Stimulated activated CD8-positive, alpha-beta memory T cell treated with anti-CD3 and anti-CD28 coated beads, Interleukin-15, amount 100 ng/mL, for 4 hours (primary cell): ENCODE measurements at places on chromosomes 7 and 10.

DNA sequence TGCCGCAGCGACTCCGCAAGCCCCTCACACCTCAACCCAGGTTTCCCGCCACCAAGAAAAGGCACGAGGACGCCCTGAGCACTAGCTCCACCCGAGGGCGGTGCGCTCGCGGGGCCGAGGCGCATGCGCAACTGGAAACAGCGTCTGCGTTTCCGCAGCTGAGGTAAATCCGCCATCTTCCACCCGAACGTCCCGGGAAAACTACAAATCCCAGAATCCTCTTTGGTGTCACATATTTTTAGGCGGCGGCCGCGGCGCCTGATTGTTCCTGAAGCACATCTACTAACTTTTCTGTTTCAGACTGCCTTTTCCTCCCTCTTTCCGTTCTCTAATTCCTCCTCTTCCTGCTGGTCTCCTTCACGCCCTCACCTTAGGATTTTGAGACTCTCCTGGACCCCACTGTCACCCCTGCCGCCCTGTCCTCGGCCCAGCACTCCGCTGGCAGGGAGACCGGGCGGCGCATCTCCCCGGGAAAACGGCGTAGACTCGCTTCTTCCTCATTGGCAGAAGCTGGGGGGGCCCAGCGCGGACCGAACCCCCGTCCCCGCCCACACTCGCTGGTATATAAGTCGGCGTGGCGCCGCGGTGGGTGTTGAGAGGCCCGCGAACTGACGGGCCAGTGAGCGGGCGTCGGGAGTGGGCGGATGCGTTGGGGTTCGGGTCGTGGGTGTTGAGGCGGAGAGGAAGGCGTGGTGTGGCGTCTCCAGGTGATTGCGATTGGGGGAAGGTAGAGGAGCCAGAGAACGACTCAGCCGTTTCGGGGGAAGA lies at the start of gene ZCWPW1:
TSS of gene ZCWPW1 (minus strand) at position 505 of the 768 bp plus-strand sequence. CDS start 8,054 bp downstream, outside the sequence.
- peak; percentile 94 for DNase-seq

DNA sequence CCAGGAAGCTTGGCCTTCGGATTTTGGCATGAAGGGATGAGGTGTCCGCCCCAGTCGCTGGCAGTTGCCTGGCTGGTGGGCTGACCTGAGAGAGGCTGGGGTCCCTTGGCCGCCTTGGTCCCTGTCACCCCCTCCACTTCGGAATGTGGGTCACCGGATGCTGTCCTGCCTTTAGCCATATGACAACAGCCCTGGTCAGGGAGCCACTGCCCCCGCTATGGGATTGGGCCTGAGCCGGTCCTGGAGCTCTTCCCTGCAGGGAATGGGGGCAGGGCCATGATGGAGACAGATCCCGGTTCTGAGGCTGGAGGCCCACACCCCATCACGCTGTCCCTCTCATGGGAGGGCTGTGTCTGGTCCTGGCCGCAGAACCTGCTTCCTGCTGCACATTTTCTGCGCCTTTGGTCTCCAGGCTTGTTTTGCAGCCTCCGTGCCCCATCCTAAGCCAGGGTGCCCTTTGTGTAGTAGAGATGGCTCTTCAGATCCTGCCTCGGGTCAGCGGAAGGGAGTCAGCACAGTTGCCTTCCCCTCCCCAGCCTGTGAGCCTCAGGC lies 22.6 kb downstream of the PFKFB3 start:
- DNase-seq = no peak

DNA sequence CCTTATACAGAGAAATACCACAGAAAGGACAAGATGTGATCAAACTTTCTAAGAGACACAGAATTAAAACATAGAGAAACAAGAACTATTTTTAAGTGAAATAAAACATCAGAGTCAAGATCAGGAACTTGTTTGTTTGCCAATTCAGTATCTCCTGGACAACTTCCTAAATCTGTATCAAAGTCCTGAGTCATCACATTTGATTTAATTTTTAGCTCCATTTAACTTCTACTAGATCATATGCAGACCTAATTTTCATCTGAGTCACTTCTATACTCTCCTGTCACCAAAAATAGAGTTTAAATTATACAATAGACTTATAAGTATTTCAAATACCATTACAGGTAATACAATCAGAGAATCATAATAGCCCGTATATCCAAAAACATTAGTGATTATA lies 268.1 kb downstream of the PRKG1 start:
- no peak for DNase-seq

DNA sequence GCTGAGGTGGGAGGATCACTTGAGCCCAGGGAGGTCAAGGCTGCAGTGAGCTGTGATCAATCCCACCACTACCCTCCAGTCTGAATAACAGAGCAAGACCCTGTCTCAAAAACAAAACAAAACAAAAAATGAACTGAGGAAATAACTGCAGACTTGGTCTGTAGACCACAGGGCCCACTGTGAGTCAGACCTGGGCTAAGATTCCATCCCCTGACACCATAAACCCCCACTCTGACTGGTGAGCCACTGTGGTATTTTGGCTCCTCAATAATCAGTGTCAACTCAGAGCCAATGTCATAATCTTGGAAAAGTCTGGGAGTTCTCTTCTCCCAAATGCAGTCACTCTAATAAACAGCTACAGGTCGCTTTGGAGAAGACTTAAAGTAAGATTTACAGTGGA lies 24.0 kb upstream of the ERCC6 start:
- no peak for DNase-seq

DNA sequence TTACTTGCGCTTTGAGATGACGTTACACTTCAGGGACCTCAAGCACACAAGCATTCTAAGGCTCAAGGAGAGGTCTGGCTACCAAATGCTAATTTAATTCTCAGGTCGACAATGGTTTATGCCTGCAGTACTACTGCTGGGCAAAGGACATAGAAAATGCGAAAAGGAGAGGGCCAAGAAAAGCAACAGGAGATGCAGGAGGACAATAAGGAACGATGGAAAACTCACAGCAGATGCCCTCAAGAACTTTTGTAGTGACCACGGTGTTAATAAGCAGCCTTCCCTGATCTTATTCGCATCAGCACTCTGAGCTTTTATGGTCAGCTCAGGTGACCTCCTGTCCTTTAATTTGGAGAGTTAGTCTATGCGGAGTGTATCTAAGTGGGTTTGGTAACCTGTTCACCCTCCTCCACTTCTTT lies 146.3 kb downstream of the GPR85 start:
- no peak for DNase-seq

DNA sequence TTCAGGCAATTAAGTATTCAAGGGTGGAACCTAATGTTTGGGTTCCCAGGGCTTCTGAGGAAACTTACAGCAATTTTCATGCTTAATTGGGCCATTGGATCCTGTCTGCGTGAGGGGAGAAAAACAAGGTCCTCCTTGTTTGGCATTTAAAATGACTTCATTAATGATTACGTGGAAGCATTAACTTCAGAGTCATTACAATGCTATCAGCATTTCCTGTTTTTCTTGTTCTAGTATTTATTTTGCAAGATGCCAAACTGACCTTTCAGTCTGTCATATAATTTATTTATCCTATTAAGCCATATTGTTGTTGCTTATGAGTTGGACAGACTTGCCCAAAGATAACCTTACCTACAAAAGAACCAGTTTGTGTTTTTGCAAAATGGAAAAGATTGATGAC lies 324.1 kb upstream of the LRRN3 start:
- DNase-seq = no peak

DNA sequence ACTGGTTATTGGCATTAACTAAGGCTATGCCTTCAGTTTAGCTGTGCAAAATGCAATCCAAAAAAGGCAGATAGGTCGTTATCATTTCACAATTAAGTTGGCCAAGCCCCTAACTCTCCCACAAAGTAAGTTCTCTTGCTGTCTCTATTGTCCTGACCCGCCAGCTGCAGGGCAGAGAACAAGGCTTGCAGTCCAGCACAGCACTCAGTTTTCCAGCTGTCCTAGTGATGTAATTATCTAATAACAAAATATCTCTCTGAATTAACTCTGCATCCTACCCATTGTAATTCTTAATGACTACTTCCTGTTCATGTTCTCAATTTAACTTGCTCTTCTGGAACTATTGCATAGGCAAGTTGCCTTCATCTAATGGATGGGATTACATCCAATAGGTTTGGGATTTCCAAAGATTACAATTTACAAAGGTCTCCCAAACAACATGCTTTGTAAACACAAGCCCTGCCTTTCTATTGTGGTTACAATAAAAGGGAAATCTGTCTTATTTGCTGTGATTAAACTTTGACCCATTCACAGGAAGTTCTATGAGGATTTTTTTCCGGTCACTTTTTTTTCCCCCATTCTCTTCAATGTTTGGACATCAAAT lies 55.2 kb downstream of the CDK6 start:
- DNase-seq = no peak

DNA sequence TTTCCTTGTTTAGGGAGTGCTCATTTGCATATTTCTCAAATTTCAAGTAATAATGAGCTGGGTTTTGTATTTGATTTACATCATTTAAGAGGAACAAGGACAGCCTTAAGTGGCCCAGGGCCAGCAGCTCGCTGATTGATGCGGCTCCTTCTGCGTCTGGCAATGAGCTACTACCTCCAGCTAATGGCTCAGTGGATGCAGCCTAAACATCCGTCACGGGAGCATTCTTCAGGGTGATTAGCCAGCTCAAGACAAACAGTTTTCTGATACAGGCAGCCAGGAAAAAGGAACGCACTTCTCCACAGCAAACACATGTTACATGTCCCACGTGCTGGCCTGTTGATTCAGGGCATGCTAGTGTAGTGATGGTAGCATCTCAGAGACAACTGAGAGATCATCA lies 169.3 kb upstream of the TCERG1L start:
- no peak for DNase-seq

DNA sequence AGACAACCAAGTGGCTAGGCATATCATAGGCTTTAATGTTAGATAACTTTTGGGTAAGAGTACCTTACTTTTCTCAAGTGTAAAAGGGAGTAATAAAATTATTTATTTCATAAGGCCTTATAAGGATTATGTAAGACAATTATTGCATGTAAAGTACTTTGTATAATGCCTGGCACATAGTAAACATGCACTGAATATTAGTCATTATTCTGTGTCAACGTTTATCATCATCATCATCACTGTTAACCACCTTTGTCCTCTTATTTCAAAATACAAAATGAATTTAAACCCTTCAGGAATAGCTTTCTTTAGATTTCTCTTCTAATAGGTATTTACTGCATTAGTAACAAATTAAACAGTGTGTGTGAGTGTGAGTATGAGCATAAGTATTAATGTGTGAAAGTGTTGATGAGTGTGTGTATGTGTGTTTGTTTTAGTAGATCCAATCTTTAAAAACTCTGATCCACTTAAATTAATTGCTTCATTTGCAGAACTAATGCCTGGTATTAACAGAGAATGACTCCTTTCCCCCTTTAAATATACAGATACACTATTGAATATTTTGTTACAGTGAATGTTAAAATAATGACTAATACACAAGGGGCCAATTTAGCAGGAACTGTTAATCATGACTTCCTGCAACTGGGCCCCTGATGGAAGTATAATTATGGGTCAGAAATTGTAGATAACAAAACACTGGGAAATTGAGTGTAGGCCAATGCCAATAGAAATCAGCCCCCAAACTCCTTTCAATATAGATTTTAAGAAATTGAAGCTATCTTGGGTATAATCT lies 213.3 kb upstream of the FZD8 start:
- DNase-seq = no peak

DNA sequence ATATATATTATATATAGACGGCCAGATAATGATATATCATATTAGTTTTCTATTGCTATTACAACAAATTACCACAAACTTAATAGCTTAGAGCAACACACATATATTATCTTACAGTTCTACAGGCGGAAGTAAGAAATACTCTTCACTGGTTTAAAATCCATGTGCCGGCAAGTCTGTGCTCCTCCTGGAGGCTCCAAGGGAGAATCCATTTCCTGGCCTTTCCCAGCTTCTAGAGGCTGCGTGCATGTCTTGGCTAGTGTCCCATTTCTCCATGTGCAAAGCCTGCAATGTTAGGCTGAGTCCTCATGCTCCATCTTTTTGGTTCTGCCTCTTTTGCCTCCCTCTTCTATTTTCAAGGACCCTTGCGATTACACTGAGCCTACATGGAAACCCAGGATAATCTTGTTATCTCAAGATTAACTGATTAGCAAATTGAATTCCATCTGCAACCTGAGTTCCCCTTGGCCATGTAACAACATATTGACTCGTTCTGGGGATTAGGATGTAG lies 23.9 kb upstream of the PNLIPRP3 start:
- DNase-seq = no peak

DNA sequence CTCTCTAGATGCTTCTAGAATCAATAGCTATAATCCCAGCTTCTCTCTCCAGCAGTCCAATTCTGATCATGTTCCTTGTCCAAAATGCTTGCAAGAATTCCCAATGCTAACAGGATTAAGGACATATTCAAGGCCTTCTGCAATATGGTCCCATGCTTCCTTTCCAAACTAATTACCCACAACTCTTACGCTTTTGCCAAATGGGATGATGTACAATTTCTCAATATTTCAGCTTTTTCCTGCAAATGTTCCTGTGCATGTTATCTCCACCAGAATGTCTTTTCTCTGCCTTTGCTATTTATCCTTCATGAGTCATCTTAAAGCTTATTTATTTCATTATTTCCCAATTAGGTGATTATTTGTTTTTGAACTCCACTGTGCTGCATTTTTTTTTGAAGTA lies 556.4 kb downstream of the SORCS1 start:
- DNase-seq = no peak

- no peak for DNase-seq
Measured at GRCh38 chr7:93374345-93374940, 142.3 kb downstream of the VPS50 start.

GRCh38 chr7:234708-235553 lies 42.6 kb downstream of the FAM20C start:
- DNase-seq = no peak

- no peak for DNase-seq
Measured at GRCh38 chr10:71547876-71548846, 151.4 kb downstream of the CDH23 start.

GRCh38 chr7:137981668-137982067 lies 20.2 kb downstream of the CREB3L2 start:
- no peak for DNase-seq

DNA sequence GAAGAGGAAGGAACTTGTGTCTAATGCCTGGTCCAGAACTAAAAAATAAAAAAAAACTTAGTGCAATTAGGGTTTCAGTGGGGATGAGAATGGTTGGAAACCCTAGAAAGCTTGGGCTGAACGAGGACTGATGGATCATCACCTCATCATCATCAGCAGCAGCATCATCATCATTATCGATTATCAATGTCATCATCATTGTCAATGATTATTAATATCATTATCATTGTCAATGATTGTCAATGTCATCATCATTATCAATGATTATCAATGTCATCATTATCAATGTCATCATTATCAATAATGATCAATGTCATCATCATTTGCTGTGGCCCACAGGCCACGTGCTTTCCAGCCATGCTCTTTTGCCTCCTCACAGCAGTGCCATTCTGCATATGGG lies 952.0 kb upstream of the ZNF722 start:
- no peak for DNase-seq
